GM12864 (cell line): ENCODE measurements at places on chromosomes 13 and 19.

DNA sequence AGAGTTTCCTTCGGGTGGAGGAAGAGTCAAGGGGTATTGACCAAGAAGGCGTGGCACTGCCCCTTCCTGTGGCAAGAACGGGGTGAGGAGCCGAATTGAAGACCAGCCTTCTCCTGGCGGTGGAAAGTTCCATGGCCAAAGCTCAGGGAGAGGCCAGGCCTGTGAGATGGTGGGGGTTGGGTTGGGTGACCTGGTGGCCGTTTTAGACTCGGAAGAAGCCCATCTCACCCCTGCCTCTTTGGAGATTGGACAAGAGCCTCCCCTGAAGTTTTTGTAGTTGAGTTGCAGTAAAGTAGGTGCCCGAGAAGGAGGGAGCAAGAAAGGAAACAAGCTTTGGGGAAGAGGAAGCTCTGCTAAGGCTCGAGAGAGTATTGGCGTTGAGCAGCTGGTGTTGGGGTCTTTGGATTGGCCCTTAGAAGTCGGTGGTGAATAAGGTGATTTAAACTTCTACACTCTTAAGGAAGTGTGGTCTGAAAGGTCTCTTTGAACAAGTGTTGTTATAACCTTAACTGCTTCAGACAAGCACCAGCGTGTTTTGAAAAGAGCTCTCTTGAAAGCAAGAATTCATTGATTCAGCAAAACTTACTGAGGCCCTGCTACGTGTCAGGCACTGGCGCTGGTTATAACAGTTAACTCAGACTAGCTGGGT lies 964 bp downstream of the SPINT2 start:
- no peak for DNase-seq

DNA sequence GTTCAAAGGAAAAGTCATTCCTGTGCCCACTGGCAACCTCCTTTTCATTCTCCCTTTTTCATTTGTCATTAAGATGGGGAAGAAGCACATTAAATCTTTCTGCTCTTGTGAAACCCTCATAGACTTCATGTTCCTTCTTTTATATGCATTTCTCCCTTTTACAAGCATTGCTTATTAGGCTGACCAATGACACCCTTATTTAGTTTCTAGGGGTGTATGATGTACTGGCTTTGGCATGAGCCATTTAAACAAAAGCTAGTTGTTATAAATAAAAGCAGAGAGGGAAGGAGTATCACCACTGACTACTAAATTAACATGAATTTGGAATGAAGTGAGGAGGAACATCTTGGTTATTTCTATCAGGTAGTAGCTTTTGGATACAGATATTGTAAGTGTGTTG lies 68.2 kb upstream of the PCDH9 start:
- DNase-seq, result no peak

GRCh38 chr19:8536282-8536681 lies 22.3 kb upstream of the ZNF414 start:
- DNase-seq, result no peak

DNA sequence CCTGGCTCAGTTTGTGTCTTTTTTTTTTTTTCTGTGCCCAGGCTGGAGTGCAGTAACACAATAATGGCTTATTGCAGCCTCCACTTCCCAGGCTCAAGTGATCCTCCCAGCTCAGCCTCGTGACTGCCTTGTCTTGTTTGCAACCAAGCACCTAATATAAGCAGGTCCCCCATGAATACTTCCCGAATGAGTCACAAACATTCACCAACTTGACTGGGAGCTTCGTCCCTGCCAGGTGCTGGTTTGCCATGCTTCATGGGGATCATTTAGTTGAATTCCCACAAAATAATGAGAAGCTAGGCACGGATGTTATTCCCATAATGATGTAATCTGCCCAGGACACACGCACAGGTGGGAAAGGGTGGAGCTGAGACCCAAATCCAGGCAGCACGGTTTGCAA lies 176.5 kb downstream of the CACNA1A start:
- DNase-seq, result no peak

DNA sequence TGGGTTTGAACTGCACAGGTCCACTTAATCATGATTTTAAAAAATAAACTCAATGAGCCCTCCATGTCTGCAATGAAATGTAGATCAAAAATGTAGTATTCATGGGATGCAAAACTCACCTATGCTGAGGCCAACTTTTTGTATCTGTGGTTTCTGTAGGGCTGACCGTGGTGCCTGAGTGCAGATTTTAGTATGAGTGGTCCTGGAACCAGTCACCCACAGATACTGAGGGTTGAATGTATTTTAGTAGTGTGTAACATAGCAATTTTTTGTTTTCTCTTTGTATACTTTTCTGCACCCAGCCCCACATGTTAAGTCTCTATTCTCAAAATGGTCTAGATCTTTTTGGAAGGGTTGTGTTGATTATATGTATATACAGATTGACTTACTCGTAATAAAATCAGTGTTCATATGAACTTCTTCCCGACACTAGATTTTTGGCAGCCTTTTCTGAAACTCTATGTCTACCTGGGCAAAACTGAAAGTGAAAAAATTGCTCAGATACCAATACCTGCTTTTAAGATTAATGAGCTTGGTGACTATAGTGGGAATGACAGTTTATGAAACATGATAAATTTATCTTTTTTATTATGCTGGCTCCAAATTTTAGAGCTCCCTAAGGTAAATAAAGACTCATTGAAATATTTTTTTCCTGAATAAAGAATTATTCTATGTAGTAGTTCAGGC lies 51.6 kb downstream of the DNAJC15 start:
- no peak for DNase-seq
